ENCODE measurements at places on chromosomes 3 and 15. TPM values are rescaled to one million over a fixed set of nuclear protein-coding genes. Genes with fewer than 3 reads are reported as not detected.

The LYZL4 gene
- total RNA-seq: not detected

- H3K4me1 ChIP-seq: no peaks in the 10 kb centered on the region
- no peak overlapping the region for H3K27ac ChIP-seq
- peaks cover 6% of the 10 kb centered on the region for H3K27me3 ChIP-seq
- no peaks in the 10 kb centered on the region for H3K36me3 ChIP-seq
- no peak for DNase-seq
Measured at GRCh38 chr3:157755233-157755632, 252.0 kb upstream of the VEPH1 start.

- no peaks in the 10 kb centered on the region for H3K27me3 ChIP-seq
- H3K36me3 ChIP-seq: no peaks in the 10 kb centered on the region
- DNase-seq: no peak
- no peak overlapping the region for H3K27ac ChIP-seq
Measured at GRCh38 chr3:128859630-128860029, 19.8 kb upstream of the ACAD9 start.

DNA sequence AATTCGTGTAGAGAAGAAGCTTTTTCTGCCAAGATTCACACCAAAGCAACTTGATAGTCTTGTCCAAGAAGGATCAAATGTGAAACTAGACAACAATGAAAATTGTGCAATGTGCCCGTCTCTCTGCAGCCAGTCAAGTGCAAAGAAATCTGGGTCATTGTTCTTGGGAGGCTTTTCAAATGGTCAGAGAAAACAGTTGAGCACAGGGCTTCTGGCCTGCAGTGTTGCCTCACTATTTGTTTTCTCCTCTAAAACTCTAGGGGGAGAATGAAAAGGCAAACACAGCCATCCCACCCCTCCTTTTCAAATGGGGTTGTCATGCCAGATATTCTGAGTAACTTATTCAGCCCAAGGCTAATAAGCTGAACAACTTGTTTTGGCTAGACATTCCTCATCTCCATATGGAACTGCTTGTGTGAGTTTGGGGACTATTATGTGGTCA, 417.6 kb upstream of the CDIN1 start:
- H3K27me3 ChIP-seq: no peaks in the 10 kb centered on the region
- no peaks in the 10 kb centered on the region for H3K36me3 ChIP-seq
- no peaks in the 10 kb centered on the region for H3K4me1 ChIP-seq
- H3K4me3 ChIP-seq: no peak overlapping the region
- no peak overlapping the region for H3K27ac ChIP-seq

- H3K27me3 ChIP-seq: no peaks in the 10 kb centered on the region
- H3K36me3 ChIP-seq: no peaks in the 10 kb centered on the region
- no peak for DNase-seq
- H3K4me1 ChIP-seq: no peaks in the 10 kb centered on the region
- H3K4me3 ChIP-seq: no peak overlapping the region
Measured at GRCh38 chr3:62035402-62036057, 337.8 kb downstream of the FEZF2 start.

- no peak overlapping the region for H3K4me3 ChIP-seq
- no peak overlapping the region for H3K27ac ChIP-seq
- H3K27me3 ChIP-seq: no peaks in the 10 kb centered on the region
- peak; percentile 26 for DNase-seq
Measured at GRCh38 chr15:32994810-32995424, 199.6 kb downstream of the FMN1 start.

DNA sequence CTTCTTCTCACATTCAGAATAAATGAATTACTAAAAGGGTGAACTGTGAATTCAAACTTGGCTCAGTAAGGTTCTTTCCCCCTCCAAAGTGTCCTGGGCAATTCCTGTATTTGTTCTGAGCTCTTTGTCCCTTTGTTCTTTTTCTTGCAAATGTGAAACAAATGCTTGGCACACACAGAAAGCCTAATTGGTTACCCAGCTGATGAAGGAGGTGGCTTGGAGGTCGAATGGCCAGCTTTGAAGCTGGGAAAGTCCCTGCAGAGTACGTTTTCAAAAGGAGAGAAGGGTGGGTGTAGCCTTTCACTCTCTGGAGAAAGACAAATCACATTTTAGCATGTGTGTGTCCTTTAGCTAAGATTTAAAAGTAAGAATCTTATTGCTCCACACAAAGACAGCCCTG, 154.4 kb downstream of the PEX5L start:
- H3K27ac ChIP-seq: no peak overlapping the region
- DNase-seq: no peak
- no peaks in the 10 kb centered on the region for H3K4me1 ChIP-seq
- no peaks in the 10 kb centered on the region for H3K36me3 ChIP-seq
- H3K4me3 ChIP-seq: no peak overlapping the region
- no peaks in the 10 kb centered on the region for H3K27me3 ChIP-seq

GRCh38 chr15:33198541-33198940, 4.0 kb upstream of the FMN1 start:
- no peaks in the 10 kb centered on the region for H3K36me3 ChIP-seq
- DNase-seq: no peak
- H3K27me3 ChIP-seq: peaks cover 8% of the 10 kb centered on the region
- H3K4me1 ChIP-seq: peaks cover 8% of the 10 kb centered on the region
- H3K4me3 ChIP-seq: no peak overlapping the region
- no peak overlapping the region for H3K27ac ChIP-seq

DNA sequence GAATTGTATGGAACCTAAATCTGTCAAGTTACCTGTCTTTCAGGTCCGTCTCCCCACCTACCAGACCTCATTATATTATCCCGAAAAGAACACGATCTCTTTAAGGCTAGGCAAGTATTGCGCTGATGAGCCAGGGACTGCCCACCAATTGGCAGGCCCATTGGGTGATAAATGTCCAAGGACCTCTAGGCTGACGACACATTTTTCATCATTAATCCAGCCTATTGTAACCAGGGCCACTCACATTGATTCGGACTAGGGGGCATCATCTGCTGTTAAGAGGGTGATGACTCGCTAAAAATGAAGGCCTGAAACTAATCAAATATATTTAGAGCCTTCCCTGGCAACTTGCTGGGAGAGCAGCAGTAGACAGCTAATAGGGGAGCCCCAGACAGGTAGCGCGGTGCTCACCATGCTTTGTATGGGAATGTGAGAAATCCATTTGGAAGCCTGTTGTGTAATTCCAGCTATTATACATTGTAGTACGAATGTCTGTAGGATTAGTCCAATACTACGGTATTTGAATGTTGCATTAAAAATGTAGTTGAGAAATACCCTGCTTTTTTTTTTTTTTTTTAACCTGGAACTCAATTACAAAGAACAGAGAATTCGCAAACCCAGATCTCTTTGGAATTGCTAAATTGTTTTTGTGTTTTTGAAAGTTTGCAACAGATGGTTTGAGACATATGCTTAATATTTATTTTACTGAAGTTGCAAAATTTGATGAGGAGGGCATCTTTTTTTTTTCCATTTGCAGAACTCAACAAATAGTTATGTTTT, 156.1 kb downstream of the ROBO2 start:
- H3K36me3 ChIP-seq: no peaks in the 10 kb centered on the region
- H3K4me3 ChIP-seq: no peak overlapping the region
- H3K27ac ChIP-seq: no peak overlapping the region
- H3K27me3 ChIP-seq: no peaks in the 10 kb centered on the region

The HRG gene
- not detected for total RNA-seq

DNA sequence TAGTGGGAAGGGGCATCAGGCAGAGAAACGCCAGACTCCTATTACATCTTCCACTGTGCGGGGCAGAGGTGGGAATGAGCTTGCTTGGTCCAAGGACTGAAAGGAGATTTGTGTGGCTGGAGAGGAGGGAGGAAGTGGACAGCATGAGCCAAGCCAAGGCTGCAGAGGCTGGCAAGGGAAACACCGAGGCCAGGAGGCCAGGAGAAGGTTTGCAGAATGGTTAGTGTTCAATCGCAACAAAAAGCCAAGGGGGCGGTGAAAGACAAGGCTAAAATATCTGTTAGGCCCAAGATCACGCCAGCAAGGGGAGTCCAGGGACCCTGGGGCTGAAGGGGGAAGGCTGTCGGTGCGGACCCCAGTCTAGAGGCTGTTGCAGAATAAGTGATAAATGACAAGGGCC, 75.8 kb downstream of the CPN2 start:
- H3K4me3 ChIP-seq: no peak overlapping the region
- no peaks in the 10 kb centered on the region for H3K27me3 ChIP-seq
- peak overlapping the region; percentile 49 for H3K27ac ChIP-seq
- peaks cover 2% of the 10 kb centered on the region for H3K4me1 ChIP-seq
- no peak for DNase-seq

DNA sequence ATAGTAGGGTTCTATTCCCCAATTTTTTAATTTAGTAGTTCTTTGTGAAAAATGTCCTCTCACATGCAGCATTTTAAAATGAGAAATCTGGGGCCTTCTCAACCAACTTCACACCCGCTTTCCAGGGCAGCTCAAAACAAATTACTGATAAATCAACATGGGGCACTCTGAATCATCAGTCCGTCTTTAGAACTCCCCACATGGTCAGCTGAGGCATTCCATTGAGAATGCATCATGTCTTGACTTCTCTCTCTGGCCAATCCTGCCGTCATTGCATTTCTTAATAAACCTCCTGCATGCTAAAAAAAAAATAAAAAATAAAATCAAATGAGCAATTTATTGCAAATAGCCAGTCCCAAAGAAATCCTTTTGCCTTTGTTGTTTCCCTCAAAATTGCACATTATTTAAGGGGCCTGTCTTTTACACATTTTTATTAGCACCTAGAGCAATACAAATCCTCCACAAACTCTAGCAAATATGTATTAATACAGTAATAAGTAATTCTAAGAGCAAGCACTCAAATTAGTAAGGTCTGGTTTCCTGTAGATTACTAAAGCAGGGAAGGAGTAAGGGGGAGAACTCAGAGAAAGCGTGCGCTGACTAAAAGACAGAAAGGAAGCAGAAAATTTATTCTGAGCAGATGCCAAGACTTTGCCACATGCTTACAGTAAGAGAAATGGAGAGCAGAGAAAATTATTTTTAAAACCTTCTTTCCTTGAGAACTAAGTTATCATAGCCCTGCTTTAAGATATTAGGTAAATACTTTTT, 175.7 kb downstream of the TNIK start:
- H3K27me3 ChIP-seq: no peaks in the 10 kb centered on the region
- H3K4me3 ChIP-seq: no peak overlapping the region
- no peaks in the 10 kb centered on the region for H3K36me3 ChIP-seq
- H3K27ac ChIP-seq: no peak overlapping the region

GRCh38 chr3:40452562-40452875, 4.6 kb upstream of the RPL14 start:
- peaks cover under 1% of the 10 kb centered on the region for H3K36me3 ChIP-seq
- no peaks in the 10 kb centered on the region for H3K27me3 ChIP-seq
- H3K4me3 ChIP-seq: peak overlapping the region; percentile 57
- peak overlapping the region; percentile 86 for H3K27ac ChIP-seq

The HDAC11 gene
- total RNA-seq: 6.0 TPM

- H3K27me3 ChIP-seq: no peaks in the 10 kb centered on the region
- no peak overlapping the region for H3K4me3 ChIP-seq
- H3K36me3 ChIP-seq: no peaks in the 10 kb centered on the region
- no peak overlapping the region for H3K27ac ChIP-seq
Measured at GRCh38 chr15:58475573-58476524, 44.1 kb downstream of the LIPC start.

- H3K27ac ChIP-seq: no peak overlapping the region
- H3K4me3 ChIP-seq: no peak overlapping the region
- H3K27me3 ChIP-seq: no peaks in the 10 kb centered on the region
Measured at GRCh38 chr15:75966073-75966472, 46.2 kb downstream of the NRG4 start.

DNA sequence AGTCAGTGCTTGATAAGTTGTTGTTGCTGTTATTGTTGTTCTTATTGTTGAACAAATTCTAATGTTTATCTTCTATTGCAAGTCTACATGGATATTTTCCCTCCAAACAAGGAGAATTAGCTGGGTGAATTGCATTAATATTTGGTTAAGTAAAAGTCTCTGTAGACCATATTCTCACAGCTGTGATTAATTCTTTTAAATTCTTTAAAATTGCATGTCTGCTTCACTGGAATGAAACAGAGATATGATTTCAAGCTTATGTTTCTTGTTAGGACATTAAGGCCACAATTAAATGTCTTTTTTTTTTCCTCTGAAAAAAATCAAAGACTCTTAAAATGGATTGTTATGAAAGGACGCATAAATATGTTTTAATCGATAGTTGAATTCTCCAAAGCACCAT, 153.4 kb downstream of the EBLN2 start:
- no peak overlapping the region for H3K4me3 ChIP-seq
- DNase-seq: no peak
- no peak overlapping the region for H3K27ac ChIP-seq
- H3K27me3 ChIP-seq: no peaks in the 10 kb centered on the region
- H3K4me1 ChIP-seq: no peaks in the 10 kb centered on the region

GRCh38 chr3:135633078-135633477, 332.4 kb upstream of the PPP2R3A start:
- H3K4me3 ChIP-seq: no peak overlapping the region
- DNase-seq: no peak
- H3K27ac ChIP-seq: no peak overlapping the region
- H3K36me3 ChIP-seq: no peaks in the 10 kb centered on the region
- H3K27me3 ChIP-seq: no peaks in the 10 kb centered on the region
- no peaks in the 10 kb centered on the region for H3K4me1 ChIP-seq

DNA sequence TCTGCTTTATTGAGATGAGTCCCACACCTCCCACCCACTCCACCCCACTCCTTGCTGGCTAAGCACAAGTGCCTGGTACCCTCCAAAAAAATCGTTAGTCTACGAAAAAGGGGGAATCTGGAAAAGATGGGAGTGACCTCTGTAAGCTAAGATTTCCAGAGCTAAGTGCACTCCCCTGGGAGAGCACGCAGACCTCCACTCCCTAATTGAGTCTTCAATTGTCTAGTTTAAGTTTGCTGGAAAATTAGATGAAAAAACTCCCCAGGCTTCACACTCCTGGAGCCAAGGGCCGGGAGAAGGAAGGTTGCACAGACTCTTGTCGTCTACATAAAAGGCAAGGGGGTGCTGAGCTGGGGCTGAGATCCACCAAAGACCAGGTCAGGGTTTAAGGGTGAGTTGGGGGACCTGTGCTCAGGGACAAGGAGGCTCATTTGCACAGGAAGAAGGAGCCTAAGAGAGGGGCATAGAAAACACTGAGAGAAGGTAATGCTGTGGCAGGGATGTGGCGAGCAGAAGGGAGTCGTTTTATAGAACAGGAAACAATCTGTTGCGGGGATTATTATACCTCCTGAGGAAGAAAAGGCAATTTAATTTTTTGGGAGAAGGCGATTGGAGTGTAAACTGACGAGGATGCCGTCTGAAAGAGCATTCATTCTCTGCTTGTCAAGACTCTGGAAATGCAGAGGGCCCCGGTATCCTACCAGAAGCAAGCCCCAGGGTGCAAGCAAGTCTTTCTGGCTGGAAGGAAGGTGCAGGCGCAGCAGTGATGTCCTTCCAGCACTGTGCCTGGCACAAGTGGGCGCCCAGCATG, 126.5 kb upstream of the DLG1 start:
- H3K4me1 ChIP-seq: peaks cover 4% of the 10 kb centered on the region
- no peak for DNase-seq
- H3K27ac ChIP-seq: no peak overlapping the region
- H3K36me3 ChIP-seq: no peaks in the 10 kb centered on the region
- no peak overlapping the region for H3K4me3 ChIP-seq

- no peak overlapping the region for H3K4me3 ChIP-seq
- DNase-seq: no peak
- no peaks in the 10 kb centered on the region for H3K27me3 ChIP-seq
- H3K27ac ChIP-seq: no peak overlapping the region
Measured at GRCh38 chr15:95988574-95988887, 342.0 kb upstream of the NR2F2 start.

The EXOG gene
- total RNA-seq: 14.4 TPM

Measured in K562 (cell line).